ENCODE measurements at places on chromosomes 5 and 9.

- peak; percentile 2 for DNase-seq
These were observed 47.1 kb upstream of the SH3GL2 start for GRCh38 chr9:17531642-17532254.

DNA sequence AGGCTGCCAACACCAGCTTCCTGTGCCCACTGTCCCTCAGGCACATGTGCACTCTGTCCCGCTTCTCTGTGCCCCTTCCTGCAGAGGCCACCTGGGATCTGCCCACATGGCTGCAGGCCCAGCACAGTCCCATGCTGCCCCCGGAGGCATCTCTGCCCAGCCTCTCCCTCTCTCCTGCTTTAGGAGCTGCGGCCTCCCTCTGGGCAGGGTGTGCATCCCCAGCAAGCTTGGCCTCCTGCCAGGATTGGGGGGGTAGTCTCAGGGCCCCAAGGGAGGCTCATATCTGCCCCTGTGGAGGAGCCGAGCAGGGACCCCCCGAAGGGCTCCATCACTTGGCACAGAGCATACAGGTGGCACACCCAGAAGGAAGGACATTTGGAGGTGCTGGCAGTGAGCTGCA lies 24.8 kb downstream of the FLT4 start:
- DNase-seq: no peak

DNA sequence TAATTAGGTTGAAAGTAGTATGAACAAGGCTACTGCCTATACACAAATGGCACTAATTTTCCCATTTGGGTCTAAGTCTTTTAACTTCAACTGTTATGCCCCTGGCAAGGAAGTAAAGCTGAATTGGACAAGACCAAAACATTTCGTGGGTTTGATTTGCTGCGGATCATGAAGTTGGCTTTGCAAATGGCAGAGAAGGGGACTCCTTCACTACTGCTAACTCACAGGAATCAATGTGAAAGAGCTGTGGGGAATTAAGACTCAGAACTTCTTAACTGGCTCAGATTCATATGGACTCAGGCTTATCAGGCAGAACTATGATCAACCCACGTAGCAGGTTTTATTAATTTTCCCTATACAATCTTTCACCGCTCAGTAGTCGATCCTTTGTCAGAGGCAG lies 73.8 kb upstream of the IFNE start:
- no peak for DNase-seq

DNA sequence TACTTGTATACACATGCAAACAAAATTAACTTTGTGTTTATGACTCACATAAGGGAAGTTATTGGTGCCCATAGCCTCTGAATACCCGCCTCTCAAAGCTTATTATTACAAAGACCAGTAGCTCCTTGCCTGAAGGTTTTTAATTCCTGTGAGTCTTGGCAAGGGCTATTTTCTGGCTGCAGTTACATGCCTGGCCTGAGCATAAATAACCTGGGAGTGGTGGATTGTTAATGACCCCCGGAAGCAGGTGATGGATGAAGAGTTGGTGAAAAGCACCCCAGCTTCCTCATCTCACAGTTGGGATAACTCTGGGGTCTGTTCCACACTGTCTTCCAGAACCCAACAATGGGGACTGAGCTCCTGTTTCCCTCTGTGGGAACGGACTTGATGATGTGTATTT lies 594.5 kb downstream of the PDE4D start:
- no peak for DNase-seq

DNA sequence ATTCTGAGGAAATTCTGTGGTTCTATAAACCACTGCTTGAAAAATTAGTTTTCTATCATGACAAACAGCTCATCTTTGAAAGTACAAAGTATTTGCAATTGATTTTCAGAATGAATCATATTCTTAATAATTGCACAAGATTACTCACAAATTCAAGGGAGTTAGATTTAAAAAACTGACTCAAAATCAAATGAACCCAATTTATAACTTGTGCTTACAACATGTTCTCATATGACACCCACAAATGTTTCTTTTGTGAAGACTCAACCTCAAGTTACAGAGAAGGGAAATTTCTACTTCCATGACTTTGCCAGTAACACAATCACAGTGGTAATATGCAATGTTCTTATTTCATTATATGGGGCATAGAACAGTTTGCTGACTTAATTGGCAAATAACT lies 272.0 kb upstream of the ACTBL2 start:
- DNase-seq: no peak

DNA sequence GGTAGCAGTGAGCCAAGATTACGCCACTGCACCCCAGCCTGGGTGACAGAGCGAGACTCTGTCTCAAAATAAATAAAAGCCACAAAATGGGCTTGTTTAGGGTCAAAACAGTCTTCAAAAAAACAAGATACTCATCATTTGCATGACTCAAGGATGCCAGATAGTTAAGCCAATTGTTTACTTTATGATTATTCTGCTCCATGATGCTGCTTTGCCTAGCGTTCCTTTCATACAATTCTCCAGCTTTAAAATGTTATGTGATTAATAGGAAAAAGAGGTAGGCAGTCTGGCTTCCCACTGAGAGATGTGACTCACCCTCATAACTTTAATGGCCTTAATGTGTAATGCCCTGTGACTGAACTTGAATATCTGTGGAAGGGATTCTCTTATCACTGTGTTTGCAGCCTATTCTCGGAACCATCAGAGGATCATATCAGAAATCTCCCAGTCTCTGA lies 364.6 kb upstream of the TRPC7 start:
- DNase-seq: no peak

- no peak for DNase-seq
These were observed 30.2 kb upstream of the WWC1 start for GRCh38 chr5:168261227-168261571.

DNA sequence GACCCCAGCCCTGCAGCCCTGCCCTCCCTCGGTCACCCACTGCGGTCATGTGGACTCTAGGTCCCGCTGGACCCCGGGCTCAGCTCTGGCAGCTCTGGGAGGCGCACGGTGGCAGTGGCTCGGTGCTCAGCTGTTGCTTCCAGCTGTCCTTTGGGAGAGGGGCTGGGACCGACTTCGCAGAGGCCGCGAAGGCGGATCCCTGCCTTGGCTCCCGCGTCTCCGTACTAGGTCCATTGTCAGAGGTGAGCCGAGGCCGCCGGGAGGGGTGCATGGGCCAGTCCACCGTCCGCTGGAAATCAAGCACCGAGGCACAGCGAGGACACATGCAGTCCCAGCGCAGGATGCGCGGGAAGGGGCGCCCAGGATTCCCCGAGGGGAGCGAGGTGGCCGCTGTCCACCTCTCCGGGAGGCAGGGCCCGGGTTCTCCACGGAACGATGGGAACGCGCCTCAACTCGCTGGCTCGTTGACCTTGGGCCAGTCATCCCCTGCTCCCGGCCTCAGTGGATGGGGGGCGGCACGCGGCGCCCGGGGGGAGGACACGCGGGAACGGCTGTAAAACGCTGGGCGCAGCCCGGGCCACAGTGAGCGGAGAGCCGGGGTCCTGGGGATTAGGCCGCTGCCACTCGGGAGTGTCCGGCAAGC lies 732 bp downstream of the GBGT1 start:
- no peak for DNase-seq

- DNase-seq: no peak
These were observed 40.7 kb upstream of the RAD23B start for GRCh38 chr9:107242073-107243030.

DNA sequence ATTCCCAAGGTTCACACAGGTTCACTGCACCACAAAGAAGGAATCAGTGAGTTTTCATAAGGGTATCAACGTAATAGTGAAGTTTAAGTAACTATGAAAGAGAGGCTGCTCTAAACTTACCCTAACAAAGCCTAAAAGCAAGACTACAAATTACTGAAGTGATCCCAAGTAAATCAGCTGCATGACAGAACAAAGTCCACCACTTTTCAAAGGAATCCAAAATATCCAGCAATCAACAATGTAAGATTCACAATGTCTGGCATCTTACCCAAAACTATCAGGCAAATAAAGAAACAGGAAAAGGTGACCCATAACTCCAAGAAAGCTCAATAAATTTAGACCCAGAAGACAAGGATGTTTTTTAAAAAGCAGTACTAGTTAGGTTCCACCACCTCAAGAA lies 70.1 kb downstream of the GNAQ start:
- DNase-seq: no peak

- no peak for DNase-seq
These were observed 50.2 kb downstream of the DROSHA start for GRCh38 chr5:31481531-31482165.

DNA sequence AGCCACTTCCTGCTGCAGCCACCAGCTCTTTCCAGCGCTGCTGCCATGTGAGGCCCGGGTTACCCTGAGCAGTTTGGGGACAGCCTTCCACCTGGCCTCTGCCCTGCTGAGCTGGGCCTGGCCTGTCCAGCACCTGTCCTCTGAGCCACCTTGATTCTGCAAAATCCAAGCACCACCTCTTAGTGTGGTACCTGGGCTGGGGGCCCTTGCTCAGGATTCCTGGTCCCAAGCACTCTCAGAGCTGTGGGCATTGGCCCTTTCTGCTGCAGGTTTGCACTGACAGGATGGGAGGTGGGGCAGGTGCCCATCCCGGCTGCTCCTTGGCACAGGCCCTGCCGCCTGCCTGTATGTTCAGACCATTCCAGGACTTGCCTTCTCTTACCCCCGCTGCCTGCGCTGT lies 309.2 kb upstream of the IRX4 start:
- DNase-seq: no peak

DNA sequence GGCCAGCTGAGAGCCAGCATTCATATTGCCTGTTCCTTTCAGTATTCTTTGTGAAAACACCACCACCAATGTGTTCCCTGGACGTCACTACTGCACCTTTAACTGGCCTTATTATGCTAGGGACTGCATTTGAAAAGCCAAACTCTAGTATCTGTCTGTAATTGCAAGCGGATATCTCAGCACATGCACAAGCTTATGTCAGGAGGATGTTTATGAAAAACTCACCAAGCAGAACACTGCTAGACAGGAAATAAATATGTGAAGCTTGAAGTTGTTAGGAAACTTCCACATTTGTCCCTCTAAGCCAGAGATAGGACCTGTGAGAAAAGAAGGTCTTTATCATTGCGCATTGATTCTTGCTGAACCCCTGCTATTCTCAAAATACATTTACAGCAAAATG lies 135.4 kb upstream of the CCDC152 start:
- no peak for DNase-seq

DNA sequence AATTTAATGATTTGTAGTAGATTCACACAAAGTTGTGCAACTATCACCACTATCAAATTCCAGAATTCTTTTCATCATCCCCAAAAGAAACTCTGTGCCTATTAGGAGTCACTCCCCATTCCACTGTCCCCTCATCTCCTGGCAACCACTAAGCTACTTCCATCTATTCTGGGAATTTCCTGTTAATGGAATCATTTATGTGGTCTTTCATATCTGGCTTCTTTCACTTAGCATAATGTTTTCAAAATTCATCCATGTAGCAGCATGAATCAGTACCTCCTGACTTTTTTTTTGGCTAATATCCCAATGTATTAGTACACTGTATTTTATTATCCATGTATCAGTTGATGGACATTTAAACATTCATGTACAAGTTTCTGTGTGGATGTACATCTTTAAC lies 157.6 kb downstream of the TTC39B start:
- DNase-seq: no peak

GRCh38 chr9:106312906-106313305 lies 550.1 kb upstream of the ZNF462 start:
- no peak for DNase-seq

DNA sequence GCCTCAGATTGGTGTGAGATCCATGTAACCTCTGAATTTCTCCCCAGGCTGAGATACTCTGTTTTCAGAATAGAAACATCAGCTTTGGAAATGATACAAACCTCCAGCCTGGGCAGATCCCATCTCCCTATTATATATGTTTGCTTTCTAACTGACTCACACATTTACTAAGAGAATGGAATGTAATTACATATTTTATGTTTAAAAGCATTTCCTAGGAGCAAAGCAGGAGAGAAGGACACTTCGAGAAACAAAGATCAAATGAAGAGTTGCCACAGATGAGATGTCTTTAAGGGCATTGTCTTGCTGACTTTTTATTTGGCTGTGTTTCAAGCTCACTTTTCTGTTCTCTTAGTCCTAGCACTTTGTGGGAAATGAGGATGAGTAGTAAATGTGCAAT lies 96.3 kb downstream of the CDH18 start:
- DNase-seq: no peak

GRCh38 chr9:73080110-73080694 lies 71.5 kb upstream of the ANXA1 start:
- no peak for DNase-seq

GRCh38 chr9:27447031-27447683 lies 76.9 kb upstream of the IFNK start:
- DNase-seq: no peak

- no peak for DNase-seq
These were observed 104.1 kb downstream of the GABRB2 start for GRCh38 chr5:161442471-161442870.

- DNase-seq: no peak
These were observed 177.0 kb upstream of the PPP1R26 start for GRCh38 chr9:135302329-135303279.

DNA sequence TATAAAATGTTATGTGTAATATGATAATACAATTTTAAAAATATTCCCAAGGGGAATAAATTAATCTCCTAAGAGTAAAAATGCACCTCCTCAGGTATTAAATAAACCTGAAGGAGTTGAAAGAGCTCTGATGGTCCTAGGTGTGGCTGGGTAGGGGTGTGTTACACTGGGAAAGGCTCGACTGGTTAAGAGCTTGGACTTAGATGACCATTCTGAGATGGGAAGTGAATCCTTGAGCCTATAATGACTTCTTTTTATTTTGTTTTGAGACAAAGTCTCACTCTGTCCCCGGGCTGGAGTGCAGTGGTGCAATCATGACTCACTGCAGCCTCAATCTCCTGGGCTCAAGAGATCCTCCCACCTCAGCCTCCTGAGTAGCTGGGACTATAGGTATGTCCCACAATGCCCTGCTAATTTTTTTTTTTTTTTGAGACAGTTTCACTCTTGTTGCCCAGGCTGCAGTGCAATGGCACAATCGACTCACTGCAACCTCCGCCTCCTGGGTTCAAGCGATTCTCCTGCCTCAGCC lies 9.2 kb upstream of the HABP4 start:
- no peak for DNase-seq

- no peak for DNase-seq
These were observed 8.5 kb downstream of the EXOSC3 start for GRCh38 chr9:37776328-37776727.

Data from stimulated activated naive CD8-positive, alpha-beta T cell treated with anti-CD3 and anti-CD28 coated beads, Interleukin-15, amount 100 ng/mL, for 72 hours (primary cell).